ENCODE measurements at places on chromosomes 3 and 15.
A peak's percentile ranks its signal among the peaks of the same experiment; 100 is the strongest.

DNA sequence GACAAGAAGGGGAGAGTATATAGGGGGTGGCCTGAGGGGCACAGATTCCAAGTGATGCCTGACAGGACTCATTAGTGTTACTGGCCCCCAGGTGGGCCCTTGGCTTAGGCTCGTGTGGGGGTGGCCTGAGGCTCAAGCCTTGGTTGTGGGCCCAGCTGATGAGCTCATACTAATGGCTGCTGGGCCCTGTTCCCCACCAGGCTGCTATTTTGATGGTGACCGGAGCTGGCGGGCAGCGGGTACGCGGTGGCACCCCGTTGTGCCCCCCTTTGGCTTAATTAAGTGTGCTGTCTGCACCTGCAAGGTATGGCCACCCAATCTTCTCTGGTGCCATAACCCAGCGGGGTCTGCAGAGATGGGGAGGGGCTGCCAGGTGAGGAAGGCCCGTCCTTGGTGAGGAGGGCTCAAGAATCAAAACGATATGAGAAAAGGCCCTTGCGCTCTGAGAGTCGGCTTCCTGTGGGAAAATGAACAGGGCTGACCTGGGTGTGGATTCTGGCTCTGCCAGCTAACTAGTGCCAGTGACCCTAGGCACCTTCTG, 7.4 kb downstream of the CHRD start:
- no peak overlapping the region for H3K4me3 ChIP-seq
- no peaks in the 10 kb centered on the region for H3K27me3 ChIP-seq
- no peaks in the 10 kb centered on the region for H3K4me1 ChIP-seq
- no peak overlapping the region for H3K27ac ChIP-seq
- H3K36me3 ChIP-seq: no peaks in the 10 kb centered on the region
- no peak for DNase-seq

GRCh38 chr3:66816090-66816761, 181.9 kb upstream of the KBTBD8 start:
- no peaks in the 10 kb centered on the region for H3K27me3 ChIP-seq
- no peak overlapping the region for H3K27ac ChIP-seq
- H3K36me3 ChIP-seq: no peaks in the 10 kb centered on the region
- H3K4me1 ChIP-seq: peaks cover 19% of the 10 kb centered on the region
- no peak for DNase-seq

DNA sequence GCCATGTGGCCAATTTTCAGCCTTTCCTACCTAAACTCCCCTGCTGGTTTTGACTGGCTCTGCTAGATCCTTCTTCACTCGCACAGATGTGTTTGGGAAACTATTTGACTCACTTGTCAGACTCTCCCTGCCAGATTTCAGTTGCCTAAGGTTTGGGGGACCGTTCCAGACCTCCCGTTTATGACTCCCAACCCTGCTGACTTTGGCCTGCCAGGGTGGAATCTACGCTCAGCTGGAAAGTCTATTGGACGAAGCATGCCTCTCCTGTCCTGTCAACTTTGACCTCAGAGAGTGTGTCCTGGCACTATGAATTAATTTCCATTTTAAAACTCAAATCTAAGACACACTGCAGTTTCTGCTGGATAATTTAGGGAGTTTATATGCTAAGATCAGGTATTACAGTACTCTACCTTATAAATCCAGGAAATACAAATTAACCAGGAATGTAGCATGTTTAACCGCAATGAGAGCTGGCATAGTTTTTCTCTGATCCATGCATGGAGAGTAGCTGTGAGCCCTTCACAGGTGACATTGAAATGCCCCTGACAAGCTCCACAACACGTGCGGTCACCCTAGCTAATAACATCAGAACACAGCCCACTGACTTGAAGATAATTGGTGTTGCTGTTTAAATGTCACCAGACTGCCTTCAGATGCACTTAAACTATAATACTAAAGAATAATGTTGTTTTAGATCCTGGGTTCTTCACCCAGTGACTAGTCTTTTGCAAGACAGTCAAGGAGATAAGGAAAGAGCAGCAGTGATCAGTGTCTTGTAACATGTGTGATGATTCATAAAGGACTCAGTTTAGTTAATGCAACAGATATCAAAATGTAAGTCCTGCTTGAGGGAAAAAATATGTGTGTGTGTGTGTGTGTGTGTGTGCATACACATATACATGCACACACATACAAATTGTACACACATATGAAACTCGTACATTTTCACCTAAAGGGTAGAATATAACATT, 223.0 kb upstream of the MCTP2 start:
- no peak for DNase-seq
- H3K36me3 ChIP-seq: no peaks in the 10 kb centered on the region
- H3K4me3 ChIP-seq: no peak overlapping the region

DNA sequence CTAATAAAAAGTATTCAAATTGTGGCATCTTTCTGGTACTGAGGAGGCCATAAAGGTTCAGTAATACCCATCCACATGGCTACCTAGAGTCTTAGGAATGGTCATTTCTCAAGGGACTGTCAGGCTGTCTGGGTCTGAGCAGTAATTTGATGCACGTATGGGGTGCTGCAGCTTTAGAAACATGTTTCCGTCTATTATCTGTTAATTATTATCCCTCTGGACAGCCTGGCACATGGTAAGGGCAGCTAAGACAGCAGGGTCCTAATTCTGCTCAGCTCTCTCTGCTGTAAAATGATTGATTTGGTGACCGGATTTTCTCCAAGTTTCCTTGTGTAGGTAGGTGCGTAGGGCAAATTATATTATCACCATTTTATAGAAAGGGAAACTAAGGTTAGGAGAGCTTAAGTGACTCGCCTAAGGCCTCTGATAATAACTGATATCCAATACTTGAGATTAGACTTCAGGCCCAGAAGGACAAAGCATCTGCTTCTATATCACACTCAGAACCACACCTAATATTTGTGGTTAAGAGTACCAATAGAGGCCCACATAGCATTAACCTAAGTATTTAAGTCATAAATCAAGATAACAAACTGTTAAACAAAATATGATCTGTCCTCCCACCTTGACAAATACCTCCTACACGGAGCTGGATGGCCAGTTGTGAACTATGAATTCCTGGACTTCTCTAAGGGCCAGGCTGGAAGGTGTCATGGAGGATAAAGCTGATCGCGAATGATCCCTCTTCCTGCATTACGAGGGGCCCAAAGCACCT, 2.9 kb upstream of the RAP2B start:
- no peaks in the 10 kb centered on the region for H3K36me3 ChIP-seq
- H3K27ac ChIP-seq: no peak overlapping the region
- no peak for DNase-seq
- H3K4me3 ChIP-seq: no peak overlapping the region
- H3K4me1 ChIP-seq: no peaks in the 10 kb centered on the region

DNA sequence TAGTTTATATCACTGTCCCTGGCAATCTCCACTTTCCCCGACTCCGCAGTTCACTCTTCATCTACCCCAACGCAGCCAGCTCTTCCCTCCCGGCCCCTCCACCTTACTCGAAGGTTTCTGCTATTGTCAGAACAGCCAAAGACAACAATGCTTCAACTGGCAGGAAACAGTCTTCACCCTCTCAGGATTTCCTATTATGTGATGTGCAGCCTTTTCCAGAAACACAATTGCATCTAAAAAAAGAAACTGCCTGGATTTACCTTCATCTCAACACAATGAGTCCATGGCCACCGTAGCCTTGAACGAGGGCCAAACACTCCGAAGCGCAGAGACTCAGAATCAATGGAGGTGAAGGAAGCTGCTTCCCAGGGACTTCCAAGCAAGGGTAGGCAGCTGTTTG, 182.1 kb upstream of the TSC22D2 start:
- no peaks in the 10 kb centered on the region for H3K27me3 ChIP-seq
- H3K4me1 ChIP-seq: no peaks in the 10 kb centered on the region
- no peak overlapping the region for H3K27ac ChIP-seq
- no peaks in the 10 kb centered on the region for H3K36me3 ChIP-seq
- H3K4me3 ChIP-seq: no peak overlapping the region
- no peak for DNase-seq

DNA sequence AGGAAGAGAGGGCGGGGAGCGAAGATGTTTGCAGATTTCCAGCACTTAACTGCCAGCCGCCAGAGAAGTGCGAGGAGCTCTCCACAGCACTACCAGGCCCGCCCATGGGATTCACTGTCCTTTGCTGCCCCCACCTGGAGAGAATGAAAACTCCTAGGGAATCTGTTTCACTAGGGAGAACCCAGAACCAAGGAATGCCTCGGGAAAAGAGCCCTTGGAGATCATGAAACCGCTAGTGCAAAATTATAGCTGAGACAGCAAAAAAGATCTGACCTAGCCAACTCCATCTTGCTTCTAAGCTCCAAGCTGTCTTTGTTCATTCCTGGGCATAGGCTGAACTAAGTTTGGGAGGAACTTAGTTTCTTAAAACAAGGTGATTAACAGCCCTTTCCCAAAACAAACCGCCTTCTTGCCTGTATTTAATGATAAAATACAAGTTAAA, 82.6 kb upstream of the GCNT3 start:
- peak; percentile 67 for DNase-seq
- peaks cover 3% of the 10 kb centered on the region for H3K4me1 ChIP-seq

DNA sequence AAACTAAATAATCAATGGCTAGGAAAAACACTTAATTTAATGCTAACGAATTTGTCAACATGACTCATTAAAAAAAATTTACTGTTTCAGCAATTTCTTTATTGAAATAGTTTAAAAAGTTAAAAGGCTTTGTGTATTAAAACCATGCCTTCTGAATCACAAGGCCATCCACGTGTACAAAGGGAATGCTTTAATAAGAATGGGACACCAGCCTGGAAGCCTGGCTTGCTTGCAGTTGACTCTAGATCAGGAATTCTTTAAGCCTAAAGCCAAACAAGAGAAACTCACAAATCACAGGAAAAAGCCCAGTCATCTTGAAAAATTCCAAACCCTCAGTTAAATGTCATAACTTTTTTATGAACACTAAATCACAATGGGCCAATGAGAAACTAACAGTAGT, 137.6 kb downstream of the PEAK1 start:
- DNase-seq: no peak
- no peak overlapping the region for H3K27ac ChIP-seq
- H3K4me1 ChIP-seq: no peaks in the 10 kb centered on the region
- no peak overlapping the region for H3K4me3 ChIP-seq
- no peaks in the 10 kb centered on the region for H3K36me3 ChIP-seq

GRCh38 chr3:146110161-146110560, 50.8 kb downstream of the PLOD2 start:
- no peaks in the 10 kb centered on the region for H3K4me1 ChIP-seq
- H3K36me3 ChIP-seq: no peaks in the 10 kb centered on the region
- no peak overlapping the region for H3K27ac ChIP-seq
- no peak overlapping the region for H3K4me3 ChIP-seq
- H3K27me3 ChIP-seq: no peaks in the 10 kb centered on the region

DNA sequence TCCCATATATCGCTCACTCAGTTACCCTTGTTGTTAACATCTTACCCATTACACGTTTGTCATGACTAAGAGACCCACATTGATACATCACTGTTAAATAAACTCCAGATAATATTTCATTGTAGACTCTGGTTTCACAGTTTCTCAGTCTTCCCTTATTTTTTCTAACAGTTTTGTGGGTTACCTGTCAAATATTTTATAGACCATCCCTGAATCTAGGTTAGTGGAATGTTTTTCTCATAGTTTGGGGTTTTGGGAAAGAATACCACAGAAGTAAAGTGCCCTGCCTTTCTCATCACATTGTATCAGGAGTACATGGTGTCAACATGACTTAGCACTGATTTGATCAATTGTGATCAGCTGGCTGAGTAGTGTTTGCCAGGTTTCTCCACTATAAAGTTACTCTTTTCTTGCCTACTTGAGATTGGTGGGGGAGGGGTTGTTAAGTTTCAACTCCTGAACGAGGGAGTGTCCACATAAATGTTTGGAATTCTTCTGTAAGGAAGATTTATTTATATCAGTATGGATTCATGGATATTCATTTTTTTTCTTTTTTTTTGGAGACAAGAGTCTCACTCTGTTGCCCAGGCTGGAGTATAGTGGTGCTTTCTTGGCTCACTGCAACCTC, 25.9 kb downstream of the RNF111 start:
- no peak overlapping the region for H3K4me3 ChIP-seq
- no peak for DNase-seq
- H3K27ac ChIP-seq: no peak overlapping the region
- H3K36me3 ChIP-seq: no peaks in the 10 kb centered on the region
- H3K4me1 ChIP-seq: no peaks in the 10 kb centered on the region
- H3K27me3 ChIP-seq: no peaks in the 10 kb centered on the region

DNA sequence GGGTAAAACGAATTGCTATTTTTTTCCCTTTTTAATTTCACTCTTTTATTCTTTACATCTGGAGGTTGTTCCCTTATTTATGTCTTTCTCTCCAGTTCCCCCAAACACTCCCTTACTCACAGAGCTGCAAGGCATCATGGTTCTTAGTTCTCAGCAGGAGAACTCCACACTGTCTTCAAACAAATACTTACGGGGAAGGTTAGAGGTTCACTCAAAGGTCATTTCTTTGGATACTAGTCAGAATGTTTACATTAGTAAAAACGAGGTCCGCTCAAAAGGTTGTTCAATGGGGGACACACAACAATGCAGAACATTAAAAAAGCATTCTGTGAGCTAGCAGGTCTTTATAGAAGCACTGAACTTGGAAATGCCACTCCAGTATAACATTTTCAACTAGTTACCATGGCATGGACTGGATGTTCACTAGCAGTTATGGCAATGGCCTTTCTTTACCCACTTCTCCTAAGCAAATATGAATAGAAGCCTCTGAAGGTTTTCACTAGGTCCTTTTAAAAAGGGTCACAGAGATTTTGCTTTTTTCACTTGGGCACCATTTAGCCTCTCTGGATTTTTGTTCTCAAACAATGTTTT, 201.7 kb downstream of the MEIS2 start:
- DNase-seq: no peak
- H3K27ac ChIP-seq: no peak overlapping the region
- no peaks in the 10 kb centered on the region for H3K27me3 ChIP-seq

GRCh38 chr15:82003916-82004315, 41.9 kb downstream of the MEX3B start:
- H3K27ac ChIP-seq: no peak overlapping the region
- H3K36me3 ChIP-seq: no peaks in the 10 kb centered on the region
- H3K27me3 ChIP-seq: no peaks in the 10 kb centered on the region
